Immature natural killer cell (primary cell): ENCODE measurements at places on chromosomes 7 and 10. TPM values are rescaled to one million over a fixed set of nuclear protein-coding genes. Genes with fewer than 3 reads are reported as not detected.

Gene GCC1
- polyA plus RNA-seq: 20.1 TPM

Gene CHST3
- polyA plus RNA-seq: not detected

Gene WNT8B
- not detected for polyA plus RNA-seq

Gene C10orf62
- polyA plus RNA-seq: not detected

GRCh38 chr7:119436882-119437281, 836.1 kb upstream of the KCND2 start:
- no peak overlapping the region for H3K4me3 ChIP-seq
- DNase-seq: no peak
- H3K27me3 ChIP-seq: no peaks in the 10 kb centered on the region
- H3K4me1 ChIP-seq: no peaks in the 10 kb centered on the region

GRCh38 chr7:90961037-90961725, 303.1 kb upstream of the FZD1 start:
- no peak for DNase-seq
- H3K4me3 ChIP-seq: no peak overlapping the region
- H3K36me3 ChIP-seq: no peaks in the 10 kb centered on the region
- H3K4me1 ChIP-seq: no peaks in the 10 kb centered on the region

DNA sequence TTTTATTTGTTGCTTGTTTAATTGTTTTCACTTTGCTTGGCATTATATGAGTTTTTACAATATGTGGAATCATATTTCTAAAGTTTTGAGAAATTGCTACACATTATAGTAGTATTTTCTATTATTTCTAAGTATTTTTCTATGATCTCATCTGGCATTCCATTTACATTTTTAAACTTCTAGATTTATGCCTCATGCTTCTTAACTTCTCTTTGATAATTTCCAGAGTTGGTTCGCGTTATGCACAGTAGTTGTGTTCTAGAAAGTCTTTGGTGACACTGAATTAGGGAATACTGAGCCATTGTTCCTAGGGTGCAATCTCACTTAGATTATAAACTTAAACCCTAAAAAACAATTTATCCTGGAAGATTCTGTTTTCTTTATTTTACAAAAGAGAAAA, 129.2 kb downstream of the GNAI1 start:
- no peaks in the 10 kb centered on the region for H3K36me3 ChIP-seq
- H3K4me1 ChIP-seq: no peaks in the 10 kb centered on the region
- no peak overlapping the region for H3K27ac ChIP-seq
- DNase-seq: no peak
- H3K4me3 ChIP-seq: no peak overlapping the region

- H3K4me1 ChIP-seq: peaks cover 11% of the 10 kb centered on the region
- peaks cover 4% of the 10 kb centered on the region for H3K27me3 ChIP-seq
- H3K27ac ChIP-seq: no peak overlapping the region
- DNase-seq: no peak
Observed at GRCh38 chr10:69241575-69241974, 21.4 kb downstream of the HKDC1 start.

DNA sequence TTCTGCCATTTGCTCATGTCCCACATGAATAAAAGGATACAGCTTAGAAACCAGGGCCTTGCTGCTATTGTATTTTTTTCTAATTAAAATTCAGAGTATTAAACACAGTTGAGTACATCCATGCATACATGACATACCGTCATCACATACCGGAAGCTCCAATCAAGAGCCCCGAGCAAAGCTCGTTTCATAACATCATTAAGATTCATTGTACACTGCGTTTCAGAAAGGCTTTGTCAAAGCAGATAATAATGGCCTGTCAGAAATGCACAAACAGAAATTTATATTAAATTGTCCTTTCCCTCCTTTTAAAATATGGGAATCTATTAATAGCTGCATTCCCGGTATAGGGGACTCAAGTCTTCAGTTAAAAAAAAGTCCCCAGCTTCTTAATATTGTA, 103.4 kb downstream of the PRTFDC1 start:
- peaks cover 4% of the 10 kb centered on the region for H3K27me3 ChIP-seq
- no peak for DNase-seq
- no peaks in the 10 kb centered on the region for H3K36me3 ChIP-seq
- no peaks in the 10 kb centered on the region for H3K4me1 ChIP-seq
- H3K4me3 ChIP-seq: no peak overlapping the region

DNA sequence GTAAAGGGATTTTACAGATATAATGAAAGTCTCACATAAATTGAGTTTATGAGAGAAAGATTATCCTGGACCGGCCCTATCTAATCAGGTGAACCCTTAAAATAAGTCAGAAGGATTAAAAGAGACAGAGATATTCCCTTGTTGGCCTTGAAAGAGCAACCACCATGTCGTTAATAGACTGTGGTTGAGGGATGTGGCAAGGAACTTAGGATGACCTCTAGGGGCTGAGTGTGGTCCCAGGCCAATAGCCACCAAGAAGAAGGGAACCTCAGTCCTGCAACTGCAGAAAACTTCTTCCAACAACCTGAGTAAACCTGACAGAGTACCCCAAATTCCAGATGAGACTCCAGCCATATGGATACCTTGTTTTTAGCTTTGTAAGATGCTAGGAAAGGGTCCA, 121.5 kb downstream of the POLR1F start:
- no peak overlapping the region for H3K27ac ChIP-seq
- H3K27me3 ChIP-seq: no peaks in the 10 kb centered on the region
- H3K4me1 ChIP-seq: no peaks in the 10 kb centered on the region

- peaks cover 2% of the 10 kb centered on the region for H3K27me3 ChIP-seq
- no peak for DNase-seq
- peak overlapping the region; percentile 84 for H3K4me3 ChIP-seq
- H3K36me3 ChIP-seq: no peaks in the 10 kb centered on the region
- peaks cover 10% of the 10 kb centered on the region for H3K4me1 ChIP-seq
Observed at GRCh38 chr10:31604646-31605170, 285.7 kb downstream of the ZEB1 start.

GRCh38 chr10:50561816-50562215, 61.9 kb downstream of the SGMS1 start:
- H3K36me3 ChIP-seq: no peaks in the 10 kb centered on the region
- H3K4me3 ChIP-seq: no peak overlapping the region
- peaks cover 11% of the 10 kb centered on the region for H3K4me1 ChIP-seq

GRCh38 chr10:11326913-11327616, 284.4 kb downstream of the USP6NL start:
- H3K4me3 ChIP-seq: no peak overlapping the region
- no peak for DNase-seq
- peaks cover 24% of the 10 kb centered on the region for H3K4me1 ChIP-seq
- peaks cover 30% of the 10 kb centered on the region for H3K27me3 ChIP-seq
- H3K36me3 ChIP-seq: peaks cover 76% of the 10 kb centered on the region
